Esophagus squamous epithelium (tissue), 5 donors: ENCODE measurements at places on chromosomes 4 and X.

GRCh38 chr4:79083406-79084010, 144.3 kb upstream of the PAQR3 start:
- DNase-seq, result no peak

GRCh38 chrX:63959975-63960374, 175.0 kb upstream of the ARHGEF9 start:
- DNase-seq, result no peak

DNA sequence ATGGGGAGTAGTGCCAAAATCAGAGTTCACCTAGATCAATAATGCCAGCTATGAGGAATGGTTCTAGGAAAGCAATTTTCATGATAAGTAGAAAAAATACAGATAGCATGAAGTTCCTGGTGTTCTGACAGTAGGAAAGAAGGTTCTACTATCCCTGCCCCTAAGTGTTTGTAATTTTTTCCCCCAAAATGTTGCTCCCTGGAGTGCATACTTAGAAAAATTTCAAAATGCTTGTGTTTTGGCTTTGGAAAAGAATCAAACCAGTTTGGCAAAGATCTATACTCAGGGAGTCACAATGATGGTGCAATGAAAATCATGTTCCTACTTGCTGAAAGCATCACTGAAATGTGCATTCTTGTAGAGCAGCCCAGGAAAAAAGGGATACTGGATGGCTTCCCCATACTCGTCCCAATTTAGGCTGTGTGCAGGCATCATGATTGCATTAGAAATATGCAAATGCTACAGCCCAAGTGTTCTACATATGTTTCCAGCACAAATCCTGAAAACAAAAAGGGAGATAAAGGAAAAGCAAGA, 74.7 kb downstream of the LPAR4 start:
- no peak for DNase-seq

DNA sequence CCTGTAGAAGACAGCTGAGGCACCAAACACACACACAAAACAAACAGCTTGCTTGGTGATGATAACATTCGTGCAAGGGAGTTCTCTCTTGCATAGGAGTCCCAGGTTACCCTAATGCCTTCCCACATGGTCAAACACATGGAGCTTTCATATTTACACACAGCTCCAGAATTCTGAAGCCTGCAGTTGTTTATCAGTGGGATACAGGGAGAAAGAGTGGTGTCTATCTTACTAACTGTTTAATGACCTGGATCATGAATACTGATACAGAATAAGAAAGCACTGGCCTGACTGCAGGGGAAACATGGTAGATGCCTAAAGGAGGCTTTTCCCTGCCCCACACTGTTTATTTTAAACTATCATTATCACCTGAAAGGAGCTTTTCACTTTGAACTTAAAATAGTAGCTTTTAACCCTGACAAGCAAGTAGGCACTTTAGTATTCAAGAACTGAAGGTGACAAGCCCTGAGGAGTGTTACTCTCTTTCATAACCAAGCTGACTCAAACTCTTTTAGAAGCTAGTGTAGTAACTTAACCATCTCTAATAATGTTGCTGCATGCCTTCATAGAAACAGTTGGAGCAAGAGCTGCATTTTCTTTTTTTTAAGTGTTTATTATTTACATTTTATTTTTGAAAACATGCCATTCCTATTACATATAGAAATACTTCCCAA, 15.6 kb downstream of the TET2 start:
- no peak for DNase-seq

DNA sequence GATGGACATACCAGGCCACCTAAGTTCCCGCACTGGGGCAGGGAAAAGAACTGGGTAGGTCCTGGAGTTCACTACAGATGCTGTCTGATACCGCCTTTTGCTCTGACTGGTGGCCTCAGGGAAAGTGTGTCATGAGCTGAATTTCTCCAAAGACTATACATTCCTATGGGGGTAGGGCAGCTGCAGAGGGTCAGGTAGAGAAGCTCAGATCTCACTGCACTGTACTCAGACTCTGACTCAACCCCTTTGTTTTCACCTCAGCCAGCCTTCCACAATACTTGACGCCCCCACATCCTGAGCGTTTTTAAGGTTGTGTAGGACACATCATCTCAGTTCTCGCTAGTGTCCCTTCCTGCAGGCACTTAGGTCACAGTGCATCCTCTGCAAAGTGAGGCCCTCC, 7.8 kb downstream of the GATB start:
- no peak for DNase-seq

DNA sequence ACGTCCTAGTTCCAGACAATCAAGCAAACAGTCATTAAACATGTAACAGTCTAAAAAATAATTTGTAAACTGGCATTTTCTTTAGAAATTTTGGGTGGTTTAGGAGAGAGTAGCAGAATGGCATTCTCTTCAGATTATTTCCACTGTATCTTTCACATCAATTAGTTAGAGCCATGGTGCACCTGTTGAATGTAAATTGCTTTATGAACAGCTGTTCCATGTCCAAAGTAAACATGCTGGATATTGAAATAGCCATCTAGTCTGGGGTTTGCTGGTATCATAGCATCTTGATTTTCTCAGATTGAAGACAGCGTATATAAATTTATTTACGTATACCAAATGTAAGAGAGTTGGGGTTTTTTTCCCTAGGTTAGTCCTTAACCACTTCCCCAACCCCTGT, 143.6 kb downstream of the RCHY1 start:
- no peak for DNase-seq

- no peak for DNase-seq
These were observed 41.8 kb upstream of the WDR1 start for GRCh38 chr4:10158333-10158942.

DNA sequence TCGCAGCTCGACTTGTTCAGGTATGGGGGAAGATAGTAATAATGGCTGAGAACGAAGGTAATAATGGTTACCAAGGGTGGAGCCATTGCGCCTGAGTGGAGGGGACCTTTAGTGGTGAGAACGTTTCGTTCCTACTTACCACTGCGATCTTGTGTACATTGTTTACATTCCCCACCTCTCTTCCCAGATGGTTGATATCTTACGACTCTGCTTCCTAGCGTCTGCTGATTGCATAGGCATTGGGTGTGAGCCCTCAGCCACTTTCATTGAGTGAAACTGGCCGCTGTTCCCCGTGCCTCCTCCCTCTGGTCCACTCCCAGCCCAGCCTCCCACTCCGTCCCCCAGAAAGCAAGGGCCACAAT, 850 bp downstream of the IGBP1 start:
- no peak for DNase-seq

GRCh38 chr4:2939383-2940243, 23.6 kb downstream of the NOP14 start:
- no peak for DNase-seq

DNA sequence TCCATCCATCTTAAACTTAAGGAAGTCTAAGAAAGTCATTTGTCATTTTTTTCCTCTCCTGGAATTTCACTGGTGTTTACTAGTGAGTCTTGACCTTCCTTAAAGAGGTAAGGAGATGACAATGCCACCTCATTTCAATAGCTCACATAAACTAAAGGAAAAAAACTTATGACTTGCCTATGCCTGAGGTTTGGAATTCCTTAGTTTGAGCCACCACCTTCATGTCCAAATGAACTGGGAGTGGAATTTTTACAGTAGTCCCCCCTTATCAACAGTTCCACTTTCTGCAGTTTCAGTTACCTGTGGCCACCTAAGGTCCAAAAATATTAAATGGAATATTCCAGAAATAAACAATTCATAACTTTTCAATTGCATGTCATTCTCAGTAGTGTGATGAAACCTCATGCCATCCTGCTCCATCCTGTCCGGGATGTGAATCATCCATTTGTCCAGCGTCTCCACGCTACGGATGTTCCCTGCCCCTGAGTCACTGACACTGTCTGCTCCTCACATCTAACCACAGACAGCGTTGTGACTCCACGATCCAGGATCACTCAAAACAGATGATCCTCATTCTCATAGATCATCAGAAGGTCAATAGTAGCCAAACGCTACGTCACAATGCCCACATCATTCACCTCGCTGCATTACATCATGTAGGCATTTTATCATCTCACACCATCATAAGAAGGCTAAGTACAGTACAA, 177.4 kb downstream of the SH3KBP1 start:
- DNase-seq, result no peak

- no peak for DNase-seq
These were observed 30.5 kb upstream of the NAP1L5 start for GRCh38 chr4:88728146-88728545.

DNA sequence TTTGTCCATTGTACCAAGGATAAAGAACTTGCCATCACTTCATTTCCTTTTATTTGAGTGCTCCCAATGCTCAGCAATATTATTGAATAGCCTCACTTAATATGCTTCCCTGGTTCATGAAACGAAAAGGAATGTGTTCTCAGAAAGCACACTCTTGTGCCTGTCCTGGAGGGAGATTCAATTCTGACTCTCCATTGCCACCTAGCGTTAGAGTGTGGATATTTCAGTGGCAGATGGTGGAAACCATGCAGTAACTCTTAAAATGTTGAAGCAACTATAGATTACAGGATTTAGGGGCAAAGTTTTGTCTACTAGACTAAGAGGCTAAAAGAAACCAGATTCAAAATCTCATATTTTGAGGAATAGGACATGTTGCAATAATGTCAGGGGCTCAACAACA, 36.0 kb downstream of the GAB3 start:
- DNase-seq, result no peak

DNA sequence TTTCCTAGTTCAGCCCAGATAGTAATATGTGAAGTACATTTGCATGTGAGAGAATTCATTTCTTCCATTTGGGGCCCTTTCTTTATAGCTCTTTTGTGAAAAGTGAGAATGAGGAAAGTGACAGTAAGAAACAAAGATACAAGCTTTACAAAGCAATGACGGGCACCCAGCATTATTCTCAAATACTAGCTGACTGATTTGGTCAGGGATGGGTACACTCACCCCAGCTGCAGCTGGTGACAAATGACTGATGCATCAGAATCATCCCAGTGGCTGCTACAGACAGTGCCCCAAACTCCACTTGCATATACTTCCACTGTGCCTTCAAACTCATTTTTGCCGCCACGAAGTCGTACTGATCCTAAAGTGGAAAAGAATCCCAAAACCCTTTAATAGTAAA, 14.8 kb downstream of the PRSS12 start:
- no peak for DNase-seq

DNA sequence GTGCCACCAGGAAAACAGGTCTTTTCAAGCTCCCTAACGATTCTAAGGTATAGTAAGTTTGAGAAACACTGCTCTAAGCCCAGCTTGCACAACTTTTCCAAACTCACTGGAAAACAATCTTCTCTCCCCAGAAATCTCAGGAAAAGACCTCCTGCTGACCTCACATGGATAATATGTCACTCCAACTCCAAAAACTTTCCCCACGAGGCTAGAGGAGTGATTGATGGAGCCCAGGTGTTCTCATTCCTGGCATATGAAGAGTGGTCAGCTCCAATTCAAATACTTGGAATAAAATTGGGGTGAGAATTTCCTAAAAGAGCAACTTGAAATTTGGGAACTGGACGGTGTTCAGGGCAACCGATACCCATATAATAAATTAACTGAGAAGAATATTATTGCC, 299.9 kb downstream of the PPP4R3C start:
- DNase-seq, result no peak

DNA sequence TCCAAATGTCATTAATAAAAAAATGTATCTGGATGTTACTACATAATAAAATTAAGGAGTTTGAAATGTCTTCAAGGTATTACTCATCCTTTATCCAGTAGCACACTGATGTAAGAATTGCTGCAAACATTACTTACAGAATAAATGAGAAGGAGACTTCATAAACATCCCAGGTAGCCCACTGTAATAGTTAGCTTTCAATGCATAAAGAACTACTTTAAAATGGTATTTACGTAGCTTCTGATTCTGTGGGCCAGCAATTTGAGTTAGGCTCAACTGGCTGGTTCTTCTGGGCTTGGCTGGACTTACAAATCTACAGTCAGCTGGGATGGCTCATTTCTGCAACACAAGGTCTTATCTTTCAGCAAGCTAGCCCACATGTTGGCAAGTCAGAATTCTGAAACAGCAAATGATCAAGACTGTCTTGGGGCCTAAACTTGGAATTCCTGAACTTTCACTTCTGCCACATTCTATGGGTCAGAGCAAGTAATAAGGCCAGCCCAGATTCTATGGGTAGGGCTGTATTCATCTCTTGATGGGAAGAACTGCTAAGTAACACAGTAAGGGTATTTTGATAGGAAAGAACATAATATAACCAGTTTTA, 522.5 kb downstream of the IQCM start:
- DNase-seq, result no peak

- DNase-seq, result no peak
These were observed 168.5 kb downstream of the SOWAHB start for GRCh38 chr4:76729460-76729859.

GRCh38 chrX:68492583-68492982, 6.3 kb upstream of the YIPF6 start:
- DNase-seq, result no peak

GRCh38 chrX:47706575-47706974, 47.6 kb upstream of the UXT start:
- no peak for DNase-seq

DNA sequence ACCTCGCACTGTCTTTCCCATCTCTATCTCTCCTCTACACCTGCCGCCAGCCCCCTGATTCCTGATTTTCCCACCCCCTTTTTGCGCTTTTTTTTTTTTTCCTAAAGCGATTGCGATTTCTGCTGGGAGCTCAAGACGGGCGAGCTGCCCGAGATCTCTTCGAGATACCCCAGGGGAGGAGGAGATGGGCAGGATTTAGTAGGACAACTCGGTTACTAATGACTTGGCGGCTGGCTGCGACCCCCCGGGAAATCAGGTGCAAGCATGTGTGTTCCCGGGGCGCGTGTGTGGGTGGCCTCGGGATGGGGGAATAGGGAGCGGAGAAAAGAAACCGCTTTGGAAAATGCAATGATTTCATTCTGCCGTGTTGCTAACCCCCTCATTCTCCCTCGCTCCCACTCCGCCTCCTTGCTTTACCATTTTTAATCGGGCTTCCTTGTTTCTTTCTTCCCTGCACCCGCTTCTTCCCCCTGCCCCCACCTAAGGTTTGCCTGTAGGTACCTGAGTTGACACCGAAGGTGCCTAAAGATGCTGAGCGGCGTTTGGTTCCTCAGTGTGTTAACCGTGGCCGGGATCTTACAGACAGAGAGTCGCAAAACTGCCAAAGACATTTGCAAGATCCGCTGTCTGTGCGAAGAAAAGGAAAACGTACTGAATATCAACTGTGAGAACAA, 4.4 kb downstream of the SLITRK2 start:
- no peak for DNase-seq
